Caki2 (cell line): ENCODE measurements at places on chromosomes 2 and 18.

DNA sequence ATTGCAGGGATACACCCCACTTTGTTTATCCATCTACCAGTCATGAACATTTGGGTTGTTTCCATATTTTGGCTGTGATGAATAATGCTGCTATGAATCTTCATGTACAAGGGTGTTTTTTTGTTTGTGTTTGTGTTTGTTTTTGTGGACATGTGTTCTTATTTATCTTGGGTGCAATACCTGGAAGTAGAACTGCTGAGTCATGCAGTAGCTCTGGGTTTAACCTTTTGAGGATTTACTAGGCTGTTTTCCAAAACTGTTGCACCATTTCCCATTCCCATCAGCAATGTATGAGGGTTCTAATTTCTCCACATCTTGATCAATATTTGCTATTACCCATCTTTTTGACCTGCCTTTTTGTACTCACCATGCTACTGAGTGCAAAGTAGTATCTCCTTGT lies 140.0 kb upstream of the CYP1B1 start:
- DNase-seq: no peak

GRCh38 chr2:225894236-225894980 lies 494.9 kb downstream of the NYAP2 start:
- peak; percentile 52 for DNase-seq

DNA sequence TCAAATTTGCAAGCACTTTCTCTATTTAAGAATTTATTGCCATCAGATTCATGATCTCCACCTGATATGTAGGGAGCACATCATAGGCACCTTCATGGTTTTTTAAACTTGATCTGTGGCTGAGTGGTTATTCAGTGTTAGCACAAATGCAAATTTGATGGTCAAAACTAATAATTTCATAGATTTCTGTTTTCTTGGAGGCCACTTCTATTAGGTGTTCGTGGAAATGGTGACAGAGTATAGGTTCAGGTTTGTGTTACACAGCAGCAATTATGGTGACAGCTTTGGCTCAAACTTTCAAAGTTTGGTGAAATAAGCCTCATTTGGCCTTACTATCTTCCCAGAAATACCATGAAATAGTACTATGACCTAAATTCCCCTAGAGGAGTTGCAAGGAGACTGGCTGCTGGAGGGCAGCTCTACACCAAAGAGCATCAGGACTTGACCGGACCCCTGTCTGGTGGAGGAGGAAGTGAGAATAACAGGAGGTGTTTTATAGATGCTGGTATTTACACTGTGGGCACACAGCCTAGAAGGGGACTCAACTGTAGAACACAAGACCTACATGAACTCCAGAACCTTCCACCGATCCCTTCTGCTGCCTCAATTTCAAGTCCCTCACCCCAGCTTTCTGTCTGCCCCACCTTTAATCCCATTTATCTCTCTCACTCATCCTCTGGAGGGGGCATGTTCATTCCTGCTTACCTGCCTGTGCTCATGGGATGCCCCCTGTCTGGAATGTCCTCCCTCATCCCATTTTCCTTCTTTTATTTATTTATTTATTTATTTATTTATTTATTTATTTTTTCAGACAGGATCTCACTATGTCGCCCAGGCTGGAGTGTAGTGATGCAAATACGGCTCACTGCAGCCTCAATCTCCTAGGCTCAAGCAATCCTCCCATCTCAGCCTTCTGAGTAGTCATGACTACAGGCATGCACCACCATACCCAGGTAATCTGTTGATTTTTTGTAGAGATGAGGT lies 132.9 kb upstream of the SIX2 start:
- DNase-seq: no peak

GRCh38 chr2:98572211-98572610 lies 36.1 kb downstream of the COA5 start:
- DNase-seq: no peak

- no peak for DNase-seq
Measured at GRCh38 chr2:159609811-159610549, 6.4 kb downstream of the BAZ2B start.

DNA sequence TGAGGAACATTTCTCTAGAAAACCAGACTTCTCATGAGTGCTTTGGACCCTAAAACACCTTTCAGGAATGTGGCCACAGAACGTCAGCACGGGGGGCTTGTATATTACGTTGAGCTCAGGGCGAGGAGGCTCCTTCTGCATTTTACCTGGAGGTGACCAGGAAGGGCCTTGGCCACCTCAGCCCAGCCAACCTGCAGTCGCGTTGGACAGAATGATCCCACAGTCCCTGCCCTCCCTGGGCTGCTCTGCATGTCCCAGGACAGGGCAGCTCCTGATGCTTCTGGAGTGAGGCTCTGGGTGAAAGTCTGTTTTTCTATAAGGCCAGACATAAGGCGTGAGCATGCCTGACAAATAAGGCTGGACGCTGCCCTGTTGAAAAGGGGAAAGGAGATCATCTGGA lies 121.9 kb downstream of the NDUFA10 start:
- no peak for DNase-seq

GRCh38 chr2:108217211-108217610 lies 22.6 kb upstream of the SULT1C3 start:
- no peak for DNase-seq
